Activated CD8-positive, alpha-beta memory T cell treated with anti-CD3 and anti-CD28 coated beads for 4 hours (primary cell): ENCODE measurements at places on chromosomes 2 and 18.

- DNase-seq, result no peak
These were observed 223.7 kb downstream of the ALK start for GRCh38 chr2:29697715-29698114.

GRCh38 chr18:24200494-24201290 lies 61.8 kb downstream of the CABYR start:
- no peak for DNase-seq

DNA sequence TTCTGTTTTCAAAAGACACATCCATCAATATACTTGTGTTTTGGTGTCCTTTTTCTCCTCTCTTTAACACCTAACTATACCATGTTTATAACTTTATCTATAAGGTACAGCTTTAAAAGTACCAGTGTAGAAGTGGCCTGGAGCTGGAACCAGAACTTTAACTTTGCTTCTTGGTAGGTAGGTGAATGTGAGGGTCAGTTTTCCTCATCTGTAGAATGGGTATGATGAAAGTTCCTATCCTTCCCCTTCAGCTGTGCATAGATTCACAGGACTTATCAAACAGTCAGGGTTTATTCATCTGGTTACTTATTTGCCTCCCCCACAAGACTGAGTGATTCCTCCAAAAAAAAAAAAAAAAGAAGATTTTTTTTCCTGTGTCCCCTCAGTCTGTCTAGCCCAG lies 12.7 kb downstream of the KCTD1 start:
- no peak for DNase-seq

GRCh38 chr2:5995832-5996231 lies 303.6 kb downstream of the SOX11 start:
- DNase-seq, result no peak

GRCh38 chr2:209976698-209977385 lies 25.6 kb upstream of the RPE start:
- DNase-seq, result no peak

- DNase-seq, result no peak
These were observed 14.5 kb downstream of the SESTD1 start for GRCh38 chr2:179250095-179250494.

DNA sequence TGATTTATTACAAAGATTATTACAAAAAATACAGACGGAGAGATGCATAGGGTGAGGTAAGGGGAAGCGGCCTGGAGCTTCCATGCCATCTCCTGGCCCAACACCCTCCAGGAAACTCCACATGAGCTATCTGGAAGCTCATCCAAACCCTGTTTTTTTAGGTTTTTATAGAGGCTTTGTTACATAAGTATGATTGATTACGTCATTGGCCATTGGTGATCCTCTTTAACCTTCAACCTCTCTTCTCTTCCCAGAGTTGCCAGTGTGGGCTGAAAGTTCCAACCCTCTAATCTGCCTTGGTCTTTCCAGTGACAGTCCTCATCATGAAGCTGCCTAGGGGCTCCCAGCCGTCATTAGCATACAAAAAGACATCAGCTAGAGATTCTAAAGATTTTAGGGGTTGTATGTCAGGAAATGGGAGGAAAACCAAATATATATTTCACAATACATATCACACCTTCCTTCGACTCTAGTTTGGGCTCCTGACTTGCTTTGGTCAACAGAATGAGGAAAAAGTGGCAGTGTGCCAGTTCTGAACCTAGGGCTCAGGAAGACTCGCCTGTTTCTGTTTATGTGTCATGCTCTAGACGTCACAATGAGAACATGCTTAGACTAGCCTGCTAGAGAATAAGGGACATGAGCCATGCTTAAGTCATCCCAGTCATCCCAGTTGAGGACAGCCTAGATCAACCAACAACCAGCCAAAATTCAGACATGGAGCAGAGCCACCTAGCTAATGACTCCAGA lies 54.1 kb downstream of the ETAA1 start:
- DNase-seq, result no peak

GRCh38 chr2:235518322-235519090 lies 24.7 kb downstream of the AGAP1 start:
- DNase-seq, result no peak

GRCh38 chr2:177084607-177085006 lies 128.0 kb upstream of the HNRNPA3 start:
- no peak for DNase-seq

DNA sequence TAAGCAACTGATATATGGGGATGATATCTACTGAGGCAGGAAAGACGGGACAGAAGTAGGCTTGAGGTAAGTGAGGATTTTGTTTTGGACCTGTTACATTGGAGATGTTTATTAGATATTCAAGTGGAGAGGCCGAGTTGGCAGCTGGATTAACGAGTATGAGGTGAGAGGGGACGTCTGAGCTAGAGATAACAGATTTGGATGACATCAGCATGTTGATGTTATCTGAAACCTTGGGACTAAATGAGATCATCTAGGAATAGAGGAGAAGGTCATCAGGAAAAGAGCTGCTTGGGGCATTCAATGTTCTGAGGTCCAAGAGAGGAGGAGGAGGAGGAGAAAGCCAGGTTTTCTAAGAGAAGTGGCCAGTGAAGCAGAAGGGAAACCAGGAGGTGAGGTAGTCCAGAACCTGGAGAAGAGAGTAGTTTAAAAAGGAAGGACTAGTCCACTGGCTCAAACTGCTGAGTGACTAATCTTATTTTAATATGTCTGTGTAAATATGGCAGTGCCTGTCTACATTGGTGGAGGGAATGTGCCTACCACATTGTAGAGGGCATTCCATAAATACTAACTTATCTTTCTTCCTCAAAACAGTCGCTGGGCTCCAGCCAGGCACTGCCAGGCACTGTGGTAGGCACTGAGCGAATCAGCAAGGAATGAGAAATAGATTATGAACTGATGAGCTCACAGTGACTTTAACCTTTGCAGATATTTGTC lies 488.3 kb downstream of the DLGAP1 start:
- no peak for DNase-seq

GRCh38 chr2:33488715-33489540 lies 12.5 kb downstream of the RASGRP3 start:
- no peak for DNase-seq

GRCh38 chr2:205424326-205424725 lies 258.0 kb upstream of the NRP2 start:
- DNase-seq, result no peak

- no peak for DNase-seq
These were observed 237.0 kb downstream of the NYAP2 start for GRCh38 chr2:225636558-225636957.

DNA sequence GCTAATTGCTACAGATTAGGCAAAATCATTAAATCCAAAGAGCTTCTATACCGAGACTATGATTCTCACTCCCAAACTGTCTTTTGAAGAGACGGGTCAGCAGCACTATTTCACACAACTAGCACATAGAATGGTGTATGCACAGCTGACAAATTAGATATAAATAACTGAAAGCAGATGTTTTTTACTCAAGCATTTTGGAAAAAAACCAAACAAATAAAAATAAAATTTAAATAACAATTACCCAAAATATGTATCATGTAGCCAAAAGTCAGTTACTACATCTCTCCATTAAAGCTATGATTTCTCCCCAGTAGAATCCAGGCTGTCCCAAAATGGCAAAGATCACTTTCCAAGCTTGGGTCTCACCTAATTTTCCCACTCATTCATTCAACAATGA lies 107.9 kb downstream of the TMEM163 start:
- DNase-seq, result no peak

- DNase-seq, result no peak
These were observed 142.6 kb downstream of the TFCP2L1 start for GRCh38 chr2:121142452-121142851.

DNA sequence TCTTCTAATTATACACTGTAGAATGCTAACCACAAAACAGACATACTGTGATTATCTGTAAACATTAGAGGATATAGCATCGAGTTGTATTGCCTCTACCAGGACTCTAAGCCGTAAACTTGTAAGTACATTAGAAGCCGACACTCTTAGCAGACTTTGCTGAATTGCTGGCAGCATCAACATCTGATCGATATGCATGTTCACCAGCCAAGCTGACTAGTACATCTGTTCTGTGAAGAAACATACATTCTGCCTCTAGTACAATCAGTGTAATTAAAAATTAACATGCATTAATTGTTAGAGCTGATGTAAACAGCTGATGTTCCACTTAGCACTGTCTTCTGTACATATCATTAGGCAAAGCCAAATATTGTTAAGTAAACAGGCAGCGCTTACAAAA lies 502.2 kb downstream of the NR4A2 start:
- no peak for DNase-seq

- no peak for DNase-seq
These were observed 16.3 kb upstream of the KLF11 start for GRCh38 chr2:10026940-10027569.

GRCh38 chr18:42437646-42438045 lies 482.6 kb downstream of the PIK3C3 start:
- DNase-seq, result no peak

DNA sequence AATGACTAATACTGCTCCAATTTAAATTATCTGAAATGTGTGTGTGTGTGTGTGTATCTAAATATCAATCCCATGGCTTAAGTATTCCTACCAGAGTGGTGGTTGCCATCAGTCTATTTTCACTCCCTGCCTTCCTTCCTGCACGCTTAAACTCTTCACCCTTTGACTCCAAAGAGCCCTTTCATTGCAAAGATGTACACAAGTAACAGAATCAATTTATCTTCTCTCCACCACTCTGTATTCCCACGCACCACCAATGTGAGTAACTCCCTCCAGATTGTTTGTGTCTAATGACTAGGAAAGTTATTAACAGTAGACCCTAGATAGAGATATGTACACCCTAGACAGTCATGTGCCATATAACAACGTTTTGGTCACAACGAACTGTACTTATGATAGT lies 42.8 kb downstream of the ARL6IP6 start:
- DNase-seq, result no peak

DNA sequence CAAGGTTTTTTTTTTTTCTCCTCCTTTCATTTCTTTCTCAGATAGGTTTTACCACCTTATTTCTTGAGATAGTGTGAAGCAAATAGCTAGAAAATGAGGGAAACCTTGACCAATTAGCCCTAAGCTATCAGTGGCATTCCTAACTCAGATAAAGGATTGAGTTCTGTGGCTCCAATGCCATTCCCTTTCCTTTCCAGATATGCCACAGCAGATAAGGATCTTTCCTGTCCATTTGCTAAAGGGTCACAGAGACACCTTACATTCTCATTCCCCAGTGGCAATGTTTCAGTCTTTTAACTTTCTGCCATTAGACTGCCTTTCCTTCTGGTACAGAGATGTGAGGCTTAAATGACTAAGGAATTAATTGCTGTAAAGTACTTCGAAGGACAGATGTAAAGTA lies 81.7 kb downstream of the MGAT5 start:
- no peak for DNase-seq

GRCh38 chr2:71846669-71847291 lies 300.9 kb downstream of the CYP26B1 start:
- no peak for DNase-seq
